ENCODE measurements at places on chromosomes 3 and 15.

DNA sequence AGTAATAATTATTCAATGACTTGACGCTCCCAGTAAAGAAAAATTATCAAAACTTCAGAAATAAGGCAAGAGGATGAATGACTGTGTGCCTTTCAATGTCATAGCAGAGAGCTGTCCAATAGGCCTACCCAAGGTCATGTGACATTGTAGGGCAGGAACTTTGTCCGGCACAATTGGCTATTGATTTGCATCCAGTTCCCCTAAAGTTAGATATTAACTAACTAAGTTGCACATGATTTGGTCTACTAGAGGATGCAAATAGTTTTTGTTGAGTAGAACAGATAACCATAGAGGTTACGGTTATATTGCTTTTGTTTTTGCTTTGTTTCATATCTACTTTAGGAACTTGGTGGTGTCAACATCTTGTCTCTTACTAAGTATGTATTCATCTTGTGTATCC lies 127.9 kb upstream of the PFN2 start:
- no peak for DNase-seq

DNA sequence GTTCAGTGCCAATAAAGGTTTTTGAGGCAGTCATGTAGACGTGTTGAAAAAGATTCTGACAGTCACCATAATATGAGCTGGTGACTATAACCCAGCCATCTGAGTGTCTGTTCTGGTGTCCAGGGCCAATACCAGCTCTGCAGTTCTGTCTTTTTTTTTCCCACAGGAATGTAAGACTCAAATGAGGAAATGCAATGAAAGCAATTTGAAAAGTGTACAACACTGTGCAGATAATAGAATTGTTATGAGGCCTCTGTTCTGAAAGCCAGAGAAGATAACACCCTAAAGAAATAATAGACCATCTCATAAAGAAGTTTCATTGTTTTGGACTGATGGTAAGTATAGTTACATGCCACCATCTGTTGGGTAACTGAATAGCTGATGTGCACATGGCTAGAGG lies 57.1 kb downstream of the CLDN1 start:
- no peak for DNase-seq

DNA sequence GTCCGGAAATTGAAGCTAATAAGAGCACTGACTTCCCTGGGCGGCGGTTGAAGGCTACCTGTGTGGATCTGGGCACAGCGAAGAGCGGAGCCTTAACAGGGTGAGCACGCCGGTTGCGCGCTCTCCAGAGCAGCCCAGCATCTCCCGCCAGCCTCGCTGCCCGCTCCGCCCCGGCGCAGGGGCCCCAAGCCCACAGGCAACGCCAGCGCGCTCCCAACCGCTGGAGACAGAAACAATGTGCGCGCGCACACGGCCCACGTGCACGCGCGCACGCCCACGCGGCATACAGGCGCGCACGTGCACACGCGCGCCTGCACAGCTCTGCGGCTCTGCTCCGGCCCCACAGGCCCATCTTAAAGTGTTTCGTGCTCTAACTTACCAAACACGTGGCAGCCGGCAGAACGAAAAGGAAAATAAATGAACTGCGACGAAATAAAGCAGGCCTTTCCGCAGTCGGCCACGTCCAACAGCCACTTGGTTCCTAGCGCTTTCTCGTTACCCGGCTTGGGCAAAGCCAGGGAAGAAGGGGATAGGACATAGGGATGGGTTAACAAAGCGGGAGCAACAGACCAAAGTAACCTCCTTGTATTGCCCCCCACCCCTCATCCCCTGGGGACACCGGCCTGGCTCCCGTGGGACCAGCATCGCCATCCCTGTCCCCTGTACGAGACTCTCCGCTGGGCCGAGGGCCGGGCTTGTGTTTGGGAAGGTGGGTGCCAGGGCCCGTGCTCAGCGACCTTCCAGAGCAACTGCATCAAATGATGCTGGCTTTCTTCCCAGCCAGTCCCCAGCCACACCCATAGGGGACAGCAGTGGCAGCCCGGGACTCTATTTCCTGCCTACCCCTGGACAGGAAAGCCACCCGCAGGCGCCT lies 203.7 kb downstream of the ABHD5 start:
- no peak for DNase-seq

DNA sequence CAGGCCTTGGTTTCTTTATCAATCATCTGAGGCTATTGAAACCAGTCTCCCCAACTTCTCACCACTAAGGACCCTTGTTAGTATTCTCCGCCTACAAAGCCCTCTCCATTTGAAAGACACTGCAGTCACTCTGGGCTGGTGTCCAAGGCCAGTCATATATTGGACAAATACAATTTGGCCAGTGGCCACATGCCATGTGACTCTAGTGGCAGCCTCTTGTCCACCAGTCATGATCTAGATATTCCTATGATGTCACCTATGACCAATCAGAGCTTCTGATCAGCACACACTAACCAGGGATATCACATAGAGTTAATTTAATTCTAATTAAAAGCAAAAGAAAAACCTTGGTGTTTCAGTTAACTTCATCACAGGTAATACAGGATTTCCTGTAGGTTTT lies 68.2 kb downstream of the RAB11A start:
- no peak for DNase-seq

DNA sequence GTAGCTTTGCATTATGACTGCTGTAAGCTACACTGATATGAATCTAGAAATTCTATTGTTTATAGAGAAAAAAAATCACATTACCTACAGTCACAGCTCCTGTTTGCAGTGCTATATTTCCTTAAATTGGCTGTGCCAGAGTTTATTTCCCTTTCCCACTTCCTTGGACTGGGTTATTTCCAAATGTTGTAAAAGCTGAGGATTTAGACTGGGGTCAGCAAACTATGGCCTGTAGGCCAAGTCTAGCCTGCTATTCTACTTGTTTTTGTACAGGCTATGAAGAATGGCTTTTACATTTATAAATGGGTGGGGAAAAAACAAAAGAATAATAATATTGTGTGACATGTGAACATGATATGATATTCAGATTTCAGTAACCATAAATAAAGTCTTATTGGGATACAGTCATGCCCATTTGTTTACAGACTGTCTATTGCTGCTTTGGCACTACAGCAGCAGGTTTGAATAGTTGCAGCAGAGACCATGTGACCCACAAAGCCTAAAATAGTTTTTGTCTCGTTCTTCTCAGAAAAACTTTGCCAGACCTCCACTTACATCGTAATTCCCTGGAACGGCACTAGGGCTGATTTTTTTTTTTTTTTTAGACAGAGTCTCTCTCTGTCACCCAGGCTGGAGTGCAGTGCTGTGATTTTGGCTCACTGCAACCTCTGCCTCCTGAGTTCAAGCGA lies 7.8 kb downstream of the GLDN start:
- DNase-seq: no peak

- DNase-seq: no peak
These were observed 103.4 kb downstream of the STAC start for GRCh38 chr3:36483709-36484108.

DNA sequence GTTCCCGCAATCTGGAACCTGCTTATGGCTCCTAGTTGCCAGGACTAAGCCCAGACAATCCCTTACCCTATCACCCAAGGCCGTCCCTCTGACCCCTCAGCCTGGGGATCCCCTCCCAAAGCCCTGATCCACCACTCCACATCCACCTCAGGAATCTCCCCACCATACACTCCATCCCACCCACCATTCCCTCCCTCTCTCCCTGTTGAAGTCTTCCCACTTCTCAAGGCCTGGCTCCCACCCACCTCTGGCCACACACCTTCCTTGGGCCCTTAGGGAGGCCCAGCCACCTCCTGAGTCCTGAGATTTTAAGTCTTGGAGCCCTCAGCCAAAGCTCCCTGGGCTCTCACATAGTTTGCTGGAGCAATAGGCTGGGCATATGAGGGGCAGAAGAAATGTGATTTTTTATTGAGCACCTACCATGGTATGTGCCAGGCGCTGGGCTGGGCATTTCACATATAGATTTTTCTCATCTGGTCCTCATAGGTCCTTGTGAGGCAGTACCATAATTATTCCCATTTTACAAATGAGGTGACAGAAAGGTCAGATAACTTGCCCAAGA lies 48.1 kb downstream of the HCN4 start:
- DNase-seq: no peak

GRCh38 chr3:69088063-69088462 lies 3.3 kb downstream of the ARL6IP5 start:
- no peak for DNase-seq

DNA sequence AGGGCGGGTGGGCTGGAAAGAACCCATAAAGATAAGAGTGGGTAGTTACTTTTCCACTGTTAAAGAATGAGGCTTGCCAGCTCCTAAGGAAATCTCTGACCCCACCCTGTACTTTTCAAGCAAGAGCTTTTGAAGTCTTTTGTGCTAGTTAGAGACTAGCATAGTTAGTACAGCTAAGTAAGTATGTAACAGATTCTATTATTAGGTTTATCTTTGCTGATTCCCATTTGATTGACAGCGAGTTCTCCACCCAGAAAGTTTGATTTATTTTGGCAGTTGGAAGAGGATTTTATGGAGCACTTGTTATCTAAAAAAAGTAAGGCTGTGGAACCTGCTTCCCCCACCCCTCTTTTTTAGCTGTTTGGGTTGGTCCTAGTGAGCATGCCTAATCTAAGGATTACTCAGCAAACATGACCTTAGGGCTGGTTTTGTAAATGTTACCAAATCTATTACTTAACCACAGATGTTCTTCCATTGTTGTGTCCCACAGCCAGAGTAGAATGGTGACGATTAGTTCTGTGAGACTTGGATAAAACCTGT lies 57.6 kb downstream of the FNDC3B start:
- no peak for DNase-seq

DNA sequence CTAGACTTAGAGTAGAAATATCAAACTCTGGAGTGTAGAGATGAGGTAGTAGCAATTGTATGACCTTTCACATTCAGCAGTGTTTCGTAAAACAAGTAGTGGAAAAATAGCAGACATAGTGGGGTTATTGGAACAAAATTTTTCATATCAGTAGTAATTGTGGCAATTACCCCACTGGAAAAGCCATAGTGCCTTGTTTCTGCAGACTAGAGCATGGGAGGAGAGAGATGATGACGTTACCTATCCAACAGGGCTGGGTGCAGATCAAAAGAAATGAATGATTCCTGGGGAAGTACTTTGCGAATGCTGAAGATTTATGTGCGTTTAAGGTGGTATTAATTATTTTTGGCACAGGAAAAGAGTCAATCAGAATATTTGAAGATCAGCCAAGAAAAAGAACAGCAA lies 147.0 kb upstream of the LRRFIP2 start:
- no peak for DNase-seq

- no peak for DNase-seq
These were observed 342.3 kb upstream of the CFAP20DC start for GRCh38 chr3:59392116-59392515.

GRCh38 chr15:81195339-81195864 lies 1.3 kb upstream of the IL16 start:
- DNase-seq: no peak

DNA sequence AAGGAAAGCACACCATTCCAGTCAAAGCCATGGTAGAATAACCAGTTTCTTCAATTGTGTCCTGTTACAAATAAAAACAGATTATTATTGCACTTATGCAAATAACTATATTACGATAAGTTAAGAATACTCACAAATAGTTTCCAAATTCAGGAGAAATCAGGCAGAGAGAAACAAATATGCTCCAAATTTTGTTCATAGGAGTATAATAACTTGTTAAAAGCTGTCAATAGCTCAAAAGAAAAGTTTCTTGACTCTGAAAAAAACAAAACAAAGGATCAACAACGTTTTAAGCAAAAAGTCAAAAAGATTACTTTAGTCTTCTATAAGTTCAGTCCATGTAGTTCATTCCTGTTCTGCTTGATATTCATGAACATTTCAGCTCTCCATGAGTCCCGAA lies 59.7 kb upstream of the BDH1 start:
- DNase-seq: no peak

DNA sequence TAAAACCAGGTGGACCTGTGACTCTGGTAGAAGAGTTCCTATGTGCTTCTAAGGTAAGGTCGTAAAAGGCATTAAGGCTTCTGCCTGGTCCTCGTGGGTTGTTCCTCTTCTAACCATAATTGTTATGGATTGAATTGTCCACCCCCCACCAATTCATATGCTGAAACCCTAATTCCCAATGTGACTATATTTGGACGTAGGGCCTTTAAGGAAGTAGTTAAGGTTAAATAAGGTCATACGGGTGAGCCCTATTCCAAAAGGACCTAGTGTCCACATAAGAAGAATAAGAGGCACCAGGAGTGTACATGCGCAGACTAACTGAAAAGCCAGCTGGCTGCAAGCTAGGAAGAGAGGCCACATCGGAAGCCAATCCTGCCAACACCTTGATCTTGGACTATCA lies 1.9 kb downstream of the ADPGK start:
- DNase-seq: no peak

- no peak for DNase-seq
These were observed 60.2 kb downstream of the SLTM start for GRCh38 chr15:58873267-58873666.

GRCh38 chr15:71002316-71002715 lies 109.7 kb downstream of the LRRC49 start:
- DNase-seq: no peak
